ENCODE measurements at places on chromosomes 3 and 15. TPM values are rescaled to one million over a fixed set of nuclear protein-coding genes. Genes with fewer than 3 reads are reported as not detected.

The ASB7 gene
- 21.1 TPM for total RNA-seq

The NANOGP8 gene
- total RNA-seq: not detected

The AGBL1 gene
- total RNA-seq: not detected

The PLCH1 gene
- total RNA-seq: 0.11 TPM

The MASP1 gene
- 56.8 TPM for total RNA-seq

The MNS1 gene
- 1.5 TPM for total RNA-seq

The EPB42 gene
- total RNA-seq: not detected

The SHF gene
- total RNA-seq: 2.5 TPM

The CERS3 gene
- total RNA-seq: not detected
